ENCODE measurements at places on chromosomes 5 and 9.

DNA sequence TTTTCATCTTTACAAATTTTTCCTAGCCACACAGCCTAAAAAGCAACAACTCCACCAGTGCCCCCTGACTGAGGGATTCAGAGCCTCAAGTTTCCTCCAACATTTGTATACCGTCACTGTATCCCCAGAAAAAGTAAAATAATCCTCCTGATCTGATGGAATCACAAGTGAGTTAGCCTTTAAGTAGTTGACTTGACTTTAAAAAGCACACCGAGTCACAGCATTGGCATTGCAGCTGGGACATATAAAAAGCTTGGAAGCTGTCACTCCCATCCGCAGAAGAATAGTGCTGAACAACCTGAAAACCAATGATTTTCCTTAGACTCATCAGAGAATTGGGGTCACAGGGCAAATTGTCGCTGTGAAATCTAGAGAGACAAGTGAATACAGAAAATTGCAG, 41.6 kb upstream of the FBN2 start:
- DNase-seq: no peak

DNA sequence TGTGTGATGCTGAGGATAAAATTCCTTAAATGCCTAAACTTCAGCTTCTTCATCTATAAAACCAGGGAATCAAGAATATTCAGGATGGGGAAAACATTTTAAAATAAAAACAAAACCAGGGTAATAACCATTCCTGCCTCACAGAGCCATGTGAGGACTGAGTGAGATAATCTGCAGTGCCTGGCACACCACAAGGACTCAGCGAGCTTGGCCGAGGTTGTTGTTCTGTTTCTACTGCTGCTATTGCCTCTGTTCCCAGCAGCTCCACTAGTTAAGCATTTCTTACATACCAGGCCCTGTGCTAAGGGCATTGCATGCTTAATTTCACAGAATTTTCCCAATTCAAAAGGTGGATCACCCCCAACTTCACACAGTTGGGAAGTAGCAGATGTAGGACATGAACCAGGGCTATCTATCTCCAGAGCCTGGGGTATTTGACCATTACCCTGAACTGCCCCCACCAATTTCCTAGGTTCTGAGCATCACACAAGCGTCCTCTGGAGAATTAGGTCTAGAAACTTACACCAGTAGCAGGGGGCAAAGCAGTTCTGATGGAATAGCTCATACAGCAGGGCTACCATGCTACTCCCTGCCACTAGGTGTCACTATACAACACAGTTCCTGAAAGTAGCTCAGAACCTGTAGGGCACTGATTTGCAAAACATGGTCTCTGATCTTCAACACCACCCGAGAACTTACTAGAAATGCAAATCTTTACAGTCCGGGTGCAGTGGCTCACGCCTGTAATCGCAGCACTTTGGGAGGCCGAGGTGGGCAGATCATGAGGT, 74.3 kb downstream of the LRSAM1 start:
- DNase-seq: no peak

DNA sequence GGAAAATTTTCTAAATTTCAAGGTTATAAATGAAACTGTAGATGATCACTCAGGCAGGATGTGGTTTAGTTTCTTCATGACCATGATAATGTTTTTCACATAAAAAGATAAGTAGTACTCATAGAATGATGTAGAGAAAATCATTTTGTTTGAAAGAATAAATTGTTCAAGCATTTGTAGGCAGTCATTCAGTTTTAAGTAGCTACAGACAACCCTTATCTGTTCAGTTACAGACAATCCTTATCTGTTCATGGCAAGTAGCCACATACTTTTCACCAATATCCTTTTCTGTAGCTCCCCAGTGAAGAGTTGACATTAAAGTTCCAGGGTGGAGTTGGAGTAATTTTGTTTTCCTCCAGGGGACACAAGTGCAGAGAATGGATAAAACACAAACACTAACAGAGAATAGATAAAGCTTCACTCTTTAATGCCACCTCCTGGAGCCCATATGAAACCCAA, 278.1 kb upstream of the TNC start:
- no peak for DNase-seq

- DNase-seq: no peak
Observed at GRCh38 chr5:142640316-142641005, 45.4 kb downstream of the FGF1 start.
